ENCODE measurements at places on chromosomes 1 and 21.

DNA sequence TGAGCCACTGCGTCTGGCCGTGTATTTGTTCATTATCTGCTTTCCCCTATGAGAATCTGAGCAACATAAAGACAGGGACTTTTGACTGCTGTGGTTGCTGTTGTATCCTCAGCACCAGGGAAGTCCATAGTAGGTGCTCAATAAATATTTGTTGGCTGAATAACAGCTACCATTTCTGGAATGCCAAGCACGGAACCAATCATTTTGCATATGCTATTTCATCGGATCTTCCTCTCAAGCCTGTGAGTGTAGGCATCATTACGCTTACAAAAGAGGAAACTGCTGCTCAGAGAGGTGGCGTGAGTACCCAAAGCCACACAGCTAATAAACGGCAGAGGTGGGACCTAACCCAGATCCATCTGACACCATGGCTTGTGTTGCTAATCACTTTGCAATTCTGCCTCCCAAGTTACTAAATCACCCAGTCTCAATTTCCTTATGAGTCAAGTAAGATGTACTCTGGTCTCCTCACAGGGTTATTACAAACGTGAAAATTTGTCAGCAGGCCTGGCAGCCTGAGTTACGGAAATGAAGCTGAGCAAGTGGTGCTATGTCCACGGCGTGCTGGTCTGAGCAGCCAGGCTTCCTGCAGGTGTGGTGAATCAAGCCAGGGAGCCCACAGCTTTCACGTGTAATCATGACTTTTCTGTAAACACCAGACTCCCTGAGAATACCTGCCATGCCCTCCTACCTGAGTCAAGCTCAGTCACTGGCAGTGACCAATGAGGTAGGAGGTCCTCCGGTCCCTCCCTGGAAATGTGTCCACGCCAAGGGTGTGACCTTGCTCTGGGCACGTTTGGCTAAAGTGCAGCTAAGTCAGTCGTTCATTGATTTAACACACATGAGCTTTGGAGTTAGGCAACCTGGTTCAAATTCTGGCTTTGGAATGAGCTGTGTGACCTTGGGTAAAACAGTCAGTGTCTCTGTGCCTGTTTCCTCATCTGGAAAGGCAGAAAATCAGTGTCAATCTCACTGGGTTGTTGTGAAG lies 4.8 kb upstream of the RHCE start:
- DNase-seq: peak; percentile 95

DNA sequence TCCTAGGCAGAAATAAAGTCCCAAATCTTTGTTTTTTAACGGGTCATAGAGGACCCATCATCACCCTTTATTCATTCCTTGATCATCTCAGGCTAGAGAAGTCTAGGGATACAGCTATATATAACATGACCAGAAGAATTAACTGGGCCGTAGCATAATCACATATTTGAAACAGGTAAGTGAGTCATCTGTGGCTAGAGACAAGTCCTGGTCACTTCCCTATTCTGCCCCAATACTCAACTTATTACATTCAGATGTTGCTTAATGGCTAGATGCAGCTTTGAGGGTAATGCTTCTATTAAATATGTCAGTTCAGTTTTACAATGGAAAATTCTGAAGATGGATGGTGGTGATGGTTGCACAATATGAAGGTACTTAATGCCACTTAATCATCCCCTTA lies 47.0 kb downstream of the EXO1 start:
- peak; percentile 69 for DNase-seq

DNA sequence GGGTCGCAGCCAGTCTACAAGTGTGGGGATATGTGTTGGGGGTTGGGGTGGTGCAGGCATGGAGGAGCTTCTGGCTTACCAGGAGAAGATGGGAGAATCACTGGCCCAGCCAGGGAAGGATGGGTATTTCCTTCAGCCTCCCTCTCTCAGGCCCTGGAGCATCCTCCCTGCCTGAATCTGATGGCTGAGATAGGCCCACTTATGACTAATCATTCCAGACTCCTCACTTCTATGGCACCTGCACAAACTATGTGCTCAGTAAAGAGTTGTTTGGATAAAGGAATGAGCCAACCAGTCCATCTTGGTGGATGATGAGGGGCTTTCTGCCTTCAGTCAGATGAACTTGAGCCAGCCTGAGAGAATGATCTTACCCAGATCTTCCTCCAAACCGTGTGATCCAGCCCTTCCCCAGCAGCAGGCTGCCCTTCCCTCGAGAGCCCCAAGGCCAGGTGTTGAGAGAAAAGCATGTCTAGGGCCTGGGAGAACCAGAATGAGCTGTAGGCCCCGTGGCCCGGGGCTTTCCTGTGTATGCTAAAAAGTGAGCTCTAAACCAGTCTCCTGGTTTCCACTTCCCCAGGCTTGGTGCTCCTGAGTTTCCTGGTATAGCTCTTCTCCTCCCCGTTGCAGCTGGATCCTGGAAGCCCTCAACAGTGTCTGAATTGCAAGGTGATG lies 1.3 kb downstream of the GPA33 start:
- no peak for DNase-seq

DNA sequence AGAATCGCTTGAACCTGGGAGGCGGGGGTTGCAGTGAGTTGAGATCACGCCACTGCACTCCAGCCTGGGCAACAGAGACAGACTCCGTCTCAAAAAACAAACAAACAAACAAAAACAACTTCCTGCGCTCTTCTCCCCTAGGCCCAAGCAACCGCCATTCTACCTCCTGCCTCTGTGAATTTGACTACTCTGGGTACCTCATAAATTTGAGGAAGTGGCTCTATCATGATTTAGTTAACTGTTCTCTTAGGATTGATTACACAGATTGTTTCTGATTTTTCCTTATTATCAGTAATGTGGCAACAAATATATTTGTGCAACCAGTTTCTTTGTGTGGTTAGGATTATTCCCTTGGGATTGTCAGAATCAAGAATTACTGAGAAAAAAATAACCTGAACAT lies 29.7 kb downstream of the OPTC start:
- DNase-seq: no peak

DNA sequence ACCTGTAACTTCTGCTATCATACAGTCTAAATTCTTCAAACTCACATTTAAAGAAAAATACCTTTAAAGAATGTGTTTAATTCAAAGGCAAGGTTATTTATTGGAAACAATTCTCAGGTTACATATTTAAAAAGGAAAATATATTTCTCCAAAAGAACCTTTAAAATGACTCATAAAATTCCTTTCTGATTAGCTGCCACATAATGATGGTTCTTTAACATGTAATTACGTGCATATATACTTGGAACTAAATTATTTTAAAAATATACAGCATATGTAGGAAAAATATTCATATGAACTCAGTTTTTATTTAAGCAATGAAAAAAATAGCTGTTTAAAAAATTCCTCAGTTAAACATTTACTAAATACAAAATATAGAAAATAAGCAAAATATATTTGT lies 173.6 kb downstream of the COP1 start:
- no peak for DNase-seq

DNA sequence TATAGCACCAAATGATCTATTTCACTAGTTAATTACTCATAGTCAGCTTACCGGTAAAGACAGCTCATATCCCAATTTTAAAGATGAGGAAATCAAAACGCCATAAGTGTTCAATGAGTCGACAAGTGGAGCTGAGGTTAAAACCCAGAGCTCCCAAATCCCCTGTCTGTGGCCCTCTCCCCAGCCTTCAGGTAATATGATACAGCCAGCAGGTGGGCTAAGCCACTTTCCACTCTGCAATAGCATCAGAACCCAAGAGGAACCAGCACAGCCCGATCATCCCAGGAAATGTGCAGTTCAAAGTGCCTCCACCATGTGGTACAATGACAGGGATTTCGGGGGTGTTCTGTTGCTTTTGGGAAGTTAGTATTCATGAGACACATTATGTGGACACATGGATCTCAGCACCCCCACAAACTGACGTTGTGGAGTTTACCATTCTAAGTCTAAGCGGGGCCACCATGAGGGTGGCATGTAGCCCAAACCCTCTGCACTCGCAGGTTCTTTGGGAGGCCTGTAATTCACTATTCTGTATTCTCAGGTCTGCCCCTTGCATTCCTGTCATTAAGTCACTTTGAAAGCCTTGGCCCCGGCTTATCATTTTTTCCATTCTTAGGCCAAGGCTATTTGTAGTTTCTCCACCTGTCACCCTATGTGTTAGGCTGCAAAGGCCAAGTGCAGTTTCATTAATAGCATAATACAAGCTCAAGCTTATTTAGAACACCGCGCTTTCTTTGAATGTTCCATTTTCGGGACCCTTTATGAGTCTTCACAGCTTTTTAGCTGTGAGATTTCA lies 26.3 kb upstream of the ACTN2 start:
- no peak for DNase-seq

DNA sequence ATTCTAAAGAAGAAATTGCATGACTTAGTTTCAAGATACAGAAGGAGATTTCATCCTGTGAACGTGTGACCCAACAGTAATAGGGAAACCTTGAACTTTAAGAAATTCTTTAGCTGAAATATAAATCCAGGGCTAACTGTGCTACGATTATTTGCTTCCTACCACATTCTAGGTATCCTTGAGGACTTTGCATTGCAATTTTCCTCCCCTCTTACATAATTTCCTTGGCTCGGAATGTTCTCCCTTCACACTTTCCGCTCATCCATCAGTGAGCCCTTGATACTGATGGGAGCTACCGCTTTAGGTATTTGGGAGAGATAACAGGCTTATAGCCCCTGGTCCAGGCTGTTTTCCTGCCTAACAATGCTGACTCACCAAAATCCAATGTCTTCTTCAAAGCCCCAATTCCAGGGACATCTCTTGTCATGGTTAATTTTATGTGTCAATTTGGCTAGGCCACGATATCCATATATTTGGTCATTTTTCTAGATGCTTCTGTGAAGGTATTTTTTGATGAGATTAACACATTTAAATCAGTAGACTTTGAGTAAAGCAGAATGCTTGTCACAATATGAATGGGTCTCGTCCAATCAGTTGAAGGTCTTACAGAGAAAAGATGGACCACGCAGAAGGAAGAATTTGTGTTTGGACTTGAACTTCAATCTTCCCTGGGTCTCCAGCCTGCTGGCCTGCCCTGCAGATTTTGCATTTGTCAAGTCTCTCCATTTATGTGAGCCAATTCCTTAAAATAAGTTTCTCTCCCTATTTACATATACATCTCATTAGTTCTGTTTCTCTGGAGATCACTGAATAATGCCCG lies 121.2 kb downstream of the PTPN14 start:
- no peak for DNase-seq

DNA sequence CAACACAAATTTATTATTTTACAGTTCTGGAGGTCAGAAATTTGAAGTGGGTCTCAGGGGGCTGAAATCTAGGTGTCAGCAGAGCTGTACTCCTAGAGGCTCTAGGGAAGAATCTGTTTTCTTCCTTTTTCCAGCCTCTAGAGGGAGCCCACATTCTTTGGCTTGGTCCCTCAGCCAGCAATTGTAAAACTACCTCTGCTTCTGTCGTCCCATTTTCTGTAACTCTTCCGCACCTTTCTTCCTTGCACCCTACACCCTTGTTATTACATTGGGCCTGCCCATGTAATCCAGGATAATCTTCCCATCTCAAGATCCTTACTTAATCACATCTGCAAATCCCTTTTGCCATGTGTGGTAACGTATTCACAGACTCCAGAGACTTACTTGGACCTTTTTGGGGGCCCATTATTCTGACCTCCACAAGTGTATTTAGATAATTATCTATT lies 24.8 kb upstream of the THEM4 start:
- peak; percentile 72 for DNase-seq

DNA sequence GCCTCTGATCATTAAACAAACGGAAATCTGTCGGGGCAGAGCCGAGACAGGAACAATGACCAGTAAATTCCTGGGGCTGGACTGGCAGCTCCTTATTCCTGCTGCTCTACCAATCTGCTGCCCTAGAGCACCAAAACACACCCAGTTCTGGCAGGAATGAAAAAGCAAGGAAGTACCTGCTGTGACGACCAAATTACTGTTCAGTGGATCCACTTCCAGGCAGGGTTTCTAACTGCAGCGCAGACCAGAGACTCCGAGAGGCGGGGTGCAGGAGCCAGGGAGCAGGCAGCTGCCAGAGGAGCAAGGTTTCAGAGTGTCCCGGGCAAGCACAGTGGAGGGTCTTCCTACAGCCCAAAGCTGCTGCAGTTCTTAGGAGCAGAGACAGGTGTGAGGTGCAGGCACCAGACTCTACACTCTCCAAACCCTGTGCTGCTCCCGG lies 32.4 kb downstream of the KANK4 start:
- peak; percentile 29 for DNase-seq

DNA sequence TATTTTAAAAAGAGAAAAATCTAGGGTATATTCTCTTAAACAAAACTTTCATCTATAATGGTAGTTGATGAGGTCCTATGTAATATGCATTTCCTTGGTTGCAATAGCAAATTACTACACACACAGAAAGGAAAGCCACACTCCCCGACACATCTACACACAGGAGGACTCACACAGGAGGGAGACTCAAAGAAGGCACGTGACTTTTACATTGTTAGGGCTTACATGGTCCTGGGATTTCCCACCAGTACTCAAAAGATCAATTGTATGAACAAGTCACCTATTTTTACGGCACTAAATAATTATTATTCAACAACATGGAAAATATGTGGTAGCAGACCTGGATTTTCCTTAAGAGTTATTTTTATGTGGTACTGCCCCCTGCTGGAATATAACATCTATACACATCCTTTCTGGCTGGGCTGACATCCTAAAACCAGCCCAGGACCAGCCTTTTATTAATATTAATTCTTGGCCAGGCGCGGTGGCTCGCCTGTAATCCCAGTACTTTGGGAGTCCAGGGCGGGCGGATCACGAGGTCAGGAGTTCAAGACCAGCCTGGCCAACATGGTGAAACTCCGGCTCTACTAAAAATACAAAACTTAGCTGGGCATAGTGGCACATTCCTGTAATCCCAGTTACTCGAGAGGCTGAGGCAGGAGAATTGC lies 33.9 kb upstream of the LGALS8 start:
- DNase-seq: peak; percentile 68

GRCh38 chr1:200096774-200097173 lies 69.3 kb downstream of the NR5A2 start:
- peak; percentile 46 for DNase-seq

GRCh38 chr1:117093091-117093534 lies 28.4 kb downstream of the TRIM45 start:
- peak; percentile 50 for DNase-seq

GRCh38 chr1:163650624-163651023 lies 328.9 kb downstream of the NUF2 start:
- DNase-seq: no peak

- no peak for DNase-seq
Measured at GRCh38 chr1:4028139-4028501, 128.0 kb upstream of the C1orf174 start.

GRCh38 chr1:8874230-8875201 lies 4.0 kb downstream of the ENO1 start:
- no peak for DNase-seq

DNA sequence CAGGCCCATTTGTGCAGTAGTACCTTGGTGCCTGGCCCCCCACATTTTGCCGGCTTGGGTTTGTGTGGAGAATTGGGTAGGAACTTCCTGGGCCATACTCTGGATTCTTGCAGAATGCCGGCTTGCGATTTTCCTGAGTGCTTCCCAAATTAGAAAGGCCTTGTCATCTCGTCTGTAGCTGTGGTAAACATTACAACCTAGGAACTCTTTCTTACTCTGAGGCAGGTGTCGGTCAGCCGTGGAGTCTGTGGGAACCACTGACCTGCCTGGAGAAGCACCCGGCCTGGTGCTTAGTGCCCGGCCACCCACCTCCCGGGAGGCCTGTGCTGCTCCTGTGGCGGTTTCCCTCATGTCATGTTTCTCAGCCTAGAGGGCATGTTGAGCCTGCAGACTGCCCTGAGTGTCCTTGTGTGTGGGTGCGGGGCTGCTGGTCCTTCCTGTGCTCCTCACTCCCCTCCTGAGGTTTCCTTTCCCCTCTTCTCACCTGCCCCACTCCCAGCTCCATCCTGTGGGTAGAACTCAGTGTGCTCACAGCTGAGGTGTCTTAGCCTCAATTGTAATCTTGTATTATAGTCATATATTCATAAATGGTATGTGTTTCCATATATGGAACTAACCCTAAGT lies 64.7 kb downstream of the S100B start:
- no peak for DNase-seq

All from kidney tubule cell (primary cell).